Iris pigment epithelial cell (primary cell): ENCODE measurements at places on chromosomes 5 and 9.

DNA sequence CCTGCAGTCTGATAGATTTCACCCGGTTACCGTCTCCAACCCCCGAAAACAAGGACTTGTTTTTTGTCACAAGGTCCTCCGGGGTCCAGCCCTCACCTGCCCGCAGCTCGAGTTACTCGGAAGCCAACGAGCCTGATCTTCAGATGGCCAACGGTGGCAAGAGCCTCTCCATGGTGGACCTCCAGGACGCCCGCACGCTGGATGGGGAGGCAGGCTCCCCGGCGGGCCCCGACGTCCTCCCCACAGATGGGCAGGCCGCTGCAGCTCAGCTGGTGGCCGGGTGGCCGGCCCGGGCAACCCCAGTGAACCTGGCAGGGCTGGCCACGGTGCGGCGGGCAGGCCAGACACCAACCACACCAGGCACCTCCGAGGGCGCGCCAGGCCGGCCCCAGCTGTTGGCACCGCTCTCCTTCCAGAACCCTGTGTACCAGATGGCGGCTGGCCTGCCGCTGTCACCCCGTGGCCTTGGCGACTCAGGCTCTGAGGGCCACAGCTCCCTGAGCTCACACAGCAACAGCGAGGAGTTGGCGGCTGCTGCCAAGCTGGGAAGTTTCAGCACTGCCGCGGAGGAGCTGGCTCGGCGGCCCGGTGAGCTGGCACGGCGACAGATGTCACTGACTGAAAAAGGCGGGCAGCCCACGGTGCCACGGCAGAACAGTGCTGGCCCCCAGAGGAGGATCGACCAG, 121.3 kb downstream of the DAB2IP start:
- no peak for DNase-seq

DNA sequence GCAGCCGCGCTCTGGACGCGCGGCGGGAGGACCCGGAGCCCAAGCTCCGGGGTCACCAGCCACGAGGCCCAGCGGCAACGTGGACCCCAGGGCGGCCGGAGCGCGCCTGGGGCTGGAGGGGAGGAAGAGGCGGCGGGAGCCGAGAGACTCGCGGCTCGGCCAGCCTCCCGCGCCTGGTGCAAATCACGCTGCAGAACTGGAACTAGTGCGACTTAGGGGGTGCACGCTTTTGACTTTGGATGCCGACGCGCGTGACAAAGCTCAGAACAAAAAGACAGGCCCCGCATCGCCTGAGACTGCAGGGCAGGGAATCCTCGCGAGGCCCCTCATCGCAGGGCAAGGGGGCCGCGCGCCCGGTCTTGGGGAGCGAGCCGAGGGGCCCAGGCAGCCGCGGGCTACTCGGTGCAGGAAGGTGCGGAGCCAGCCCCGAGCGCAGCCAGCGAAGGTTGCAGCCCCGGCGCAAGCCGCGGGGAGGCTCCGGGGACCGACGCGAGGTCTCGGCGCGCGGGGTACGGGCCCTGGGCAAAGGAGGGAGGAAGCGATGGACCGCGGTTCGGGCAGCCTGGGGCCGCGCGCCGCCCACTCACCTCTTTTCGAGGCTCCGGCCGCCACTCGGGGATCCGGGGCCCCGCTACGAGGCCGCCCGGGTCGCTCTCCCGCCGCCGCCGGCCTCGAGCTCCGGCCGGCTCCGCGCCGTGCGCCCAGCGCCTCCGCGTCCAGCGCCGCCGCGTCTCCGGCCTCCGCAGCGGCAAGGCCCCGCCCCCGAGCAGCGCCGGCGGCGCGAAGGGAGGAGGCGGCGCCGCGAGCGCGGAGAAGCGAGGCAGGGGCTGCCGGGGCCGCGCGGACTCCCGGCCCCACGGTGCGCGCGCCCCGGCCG, at the start of gene GOLM1:
Gene GOLM1 (minus strand): TSS at position 735 of the 877 bp plus-strand sequence. CDS start 20,238 bp downstream, outside the sequence.
- peak; percentile 69 for DNase-seq

- DNase-seq = no peak
These were observed 262.8 kb downstream of the NR3C1 start for GRCh38 chr5:143140492-143141203.

- no peak for DNase-seq
These were observed 373.5 kb downstream of the KIAA0825 start for GRCh38 chr5:94244921-94245320.

DNA sequence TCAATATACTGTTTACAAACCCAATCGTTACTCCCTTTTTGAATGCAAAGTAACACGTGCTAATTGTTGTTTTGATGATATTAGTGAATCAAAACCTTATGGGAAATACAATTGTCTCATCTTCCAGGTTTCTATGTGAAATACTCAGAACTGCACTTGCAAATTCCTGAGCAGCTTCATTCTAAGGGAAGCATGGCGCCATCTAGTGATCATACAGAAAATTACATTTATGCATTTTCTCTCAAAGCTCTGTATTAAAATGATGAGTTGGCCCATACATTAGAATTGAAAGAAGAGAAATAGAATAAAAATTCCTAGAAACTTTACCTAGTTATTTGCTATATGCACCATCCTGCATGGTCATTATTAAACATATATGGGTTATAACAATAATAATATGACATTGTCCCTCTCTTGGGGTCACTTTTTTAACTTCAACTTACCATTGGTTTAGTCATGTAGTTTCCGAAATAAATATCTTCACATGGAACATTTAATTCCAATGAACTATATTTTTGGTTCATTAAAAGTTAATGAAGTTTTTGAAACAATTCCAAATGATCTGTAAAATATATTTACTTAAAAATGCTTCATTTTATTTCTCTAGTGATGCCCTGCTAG, 220.0 kb downstream of the PDE4D start:
- DNase-seq = peak; percentile 68

GRCh38 chr5:125584140-125584520, 837.7 kb upstream of the ZNF608 start:
- DNase-seq = no peak

DNA sequence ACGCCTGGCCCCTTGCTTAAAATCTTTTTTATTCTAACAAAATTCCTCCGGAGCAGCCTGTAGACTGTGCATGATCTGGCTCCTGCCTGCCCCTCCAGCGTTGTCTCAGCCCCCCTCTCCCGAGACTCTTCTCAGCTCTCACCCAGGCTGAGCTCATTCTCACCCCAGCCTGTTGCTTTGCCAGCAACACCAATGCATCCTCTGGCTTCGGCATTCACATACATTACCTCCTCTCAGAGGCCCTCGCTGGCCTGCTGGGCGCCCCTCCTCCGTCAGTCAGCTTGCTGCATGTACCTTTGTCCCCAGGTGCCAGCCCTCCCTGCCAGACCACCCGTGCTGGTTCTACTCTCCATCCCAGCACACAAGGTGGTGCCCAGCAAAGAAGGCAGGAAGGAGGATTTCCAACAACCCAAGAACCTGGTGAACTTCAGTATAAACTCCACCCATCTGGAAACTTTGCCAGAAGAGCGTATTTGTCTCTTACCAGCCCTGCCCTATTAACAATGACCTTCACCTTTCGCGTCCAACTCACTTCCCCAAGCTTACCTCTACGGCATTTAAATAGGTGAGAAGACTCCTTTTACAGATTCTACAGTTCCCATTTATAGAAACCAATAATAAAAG, 35.0 kb downstream of the MYO10 start:
- DNase-seq = no peak

DNA sequence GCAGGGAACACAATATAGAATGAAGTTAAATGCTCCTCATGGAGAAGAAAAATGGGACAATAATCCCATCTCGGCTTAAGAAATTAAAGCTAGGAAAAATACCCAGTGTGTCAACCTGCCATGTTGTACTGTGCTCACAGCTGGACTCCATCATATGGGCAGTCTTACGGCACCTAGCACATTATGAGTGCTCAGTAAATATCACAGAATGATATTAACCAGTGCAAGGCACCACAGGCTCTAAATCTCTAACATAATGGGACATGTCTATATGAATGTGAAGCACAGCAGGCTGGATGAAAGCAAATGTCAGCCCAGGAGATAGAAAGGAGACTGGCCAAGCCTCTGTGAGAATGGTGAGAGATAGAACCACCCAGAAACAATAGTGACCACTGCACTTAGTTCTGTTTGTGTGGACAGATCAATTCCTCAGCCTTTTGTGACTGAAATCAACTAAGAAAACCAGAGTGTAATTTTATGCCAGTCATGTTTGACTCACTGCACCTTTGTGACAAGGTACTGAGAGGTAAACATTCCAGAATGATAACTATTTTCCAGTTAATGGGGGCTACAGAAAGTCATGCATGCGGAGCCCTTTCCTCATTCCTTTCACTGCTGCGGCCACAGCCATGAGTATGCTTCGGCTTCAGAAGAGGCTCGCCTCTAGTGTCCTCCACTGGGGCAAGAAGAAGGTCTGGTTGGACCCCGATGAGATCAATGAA, 140.4 kb upstream of the CDH6 start:
- DNase-seq = no peak

DNA sequence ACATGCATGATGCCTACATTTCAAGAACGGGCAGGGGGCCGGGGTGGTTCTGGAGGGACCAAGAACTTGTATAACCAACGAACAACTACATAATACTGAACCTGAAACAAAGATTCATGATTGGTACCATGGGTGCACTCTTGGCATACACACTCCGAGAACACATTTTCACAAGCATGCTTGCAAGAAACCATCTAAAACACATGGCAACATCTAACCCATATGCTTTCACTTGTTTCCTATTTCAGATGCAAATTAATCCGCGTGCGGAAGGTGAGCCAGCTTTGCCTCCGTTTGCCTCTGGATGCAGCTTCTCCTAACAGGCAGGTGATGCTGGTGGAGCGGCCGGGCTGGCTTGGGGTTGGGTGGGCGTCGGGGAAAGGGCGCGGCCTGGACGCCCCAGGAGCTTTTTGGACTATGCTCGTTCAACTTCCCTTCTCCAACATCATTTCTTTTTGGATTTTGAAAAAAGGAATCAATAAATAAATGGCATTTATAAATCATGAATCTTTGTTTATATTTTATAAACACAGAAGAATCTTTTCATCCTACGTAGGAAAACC, 12.5 kb upstream of the SEC16A start:
- no peak for DNase-seq

- peak; percentile 91 for DNase-seq
These were observed 115.7 kb downstream of the SUSD1 start for GRCh38 chr9:112059145-112059965.

DNA sequence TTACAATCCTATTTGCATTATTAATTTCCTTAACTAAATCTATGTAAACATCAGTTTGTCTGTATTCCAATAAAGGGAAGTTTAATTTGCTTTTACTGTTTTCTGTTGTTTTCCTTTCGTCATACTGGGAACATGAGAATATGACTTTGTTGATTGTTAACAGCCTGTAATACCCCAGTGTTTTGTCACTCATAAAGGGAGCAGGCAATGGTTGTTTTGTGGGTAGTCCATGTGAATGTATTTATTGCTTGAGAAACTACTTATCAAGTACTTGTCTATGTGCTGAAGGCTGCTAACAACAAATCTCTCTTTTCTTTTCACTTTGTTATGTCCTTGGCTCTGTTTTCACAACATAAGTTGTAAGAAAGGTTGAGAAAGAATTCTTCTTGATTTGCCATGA, 1070.2 kb upstream of the ACO1 start:
- DNase-seq = no peak

GRCh38 chr9:1216532-1216931, 166.4 kb downstream of the DMRT2 start:
- DNase-seq = no peak

- peak; percentile 49 for DNase-seq
These were observed 107.5 kb downstream of the PBX3 start for GRCh38 chr9:125854553-125855275.

DNA sequence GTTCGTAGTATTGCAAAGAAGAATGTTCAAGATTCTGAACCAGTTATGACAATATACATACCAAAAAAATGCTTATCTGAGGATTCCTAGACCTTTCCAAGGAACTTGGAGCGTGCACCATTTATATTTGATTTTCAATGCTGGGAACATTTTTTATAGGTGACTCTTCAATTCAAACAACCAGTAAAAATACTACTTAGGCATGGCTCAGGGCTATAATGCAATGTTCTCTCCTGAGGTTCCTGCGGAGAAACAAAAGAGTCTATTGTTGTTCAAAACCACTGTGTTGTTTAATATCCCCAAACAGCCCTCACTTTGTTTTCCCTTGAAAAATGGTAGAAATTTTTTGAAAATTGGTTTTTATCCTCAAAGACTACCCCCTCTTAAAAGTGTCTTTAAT, 335.7 kb upstream of the IZUMO3 start:
- no peak for DNase-seq

DNA sequence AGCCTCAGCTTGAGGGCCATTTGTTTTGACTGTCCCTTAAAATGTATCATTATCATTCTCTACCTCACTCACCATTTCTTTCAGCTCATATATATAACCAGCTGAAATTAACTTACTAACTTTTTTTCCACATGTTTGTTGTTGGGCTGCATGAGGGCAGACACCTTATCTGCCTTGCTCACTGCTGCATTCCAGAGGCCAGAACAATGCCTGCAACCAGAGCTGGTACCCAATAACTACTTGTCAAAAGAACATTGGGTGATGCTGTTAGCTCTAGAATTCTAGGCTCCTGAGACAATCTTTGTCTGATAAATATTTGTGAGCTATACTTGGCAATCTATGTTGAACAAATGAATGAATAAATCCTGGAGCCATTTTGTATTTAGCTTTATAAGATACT, 68.3 kb downstream of the HTR4 start:
- no peak for DNase-seq

- peak; percentile 84 for DNase-seq
These were observed 67.1 kb downstream of the ALDH7A1 start for GRCh38 chr5:126527892-126528291.

DNA sequence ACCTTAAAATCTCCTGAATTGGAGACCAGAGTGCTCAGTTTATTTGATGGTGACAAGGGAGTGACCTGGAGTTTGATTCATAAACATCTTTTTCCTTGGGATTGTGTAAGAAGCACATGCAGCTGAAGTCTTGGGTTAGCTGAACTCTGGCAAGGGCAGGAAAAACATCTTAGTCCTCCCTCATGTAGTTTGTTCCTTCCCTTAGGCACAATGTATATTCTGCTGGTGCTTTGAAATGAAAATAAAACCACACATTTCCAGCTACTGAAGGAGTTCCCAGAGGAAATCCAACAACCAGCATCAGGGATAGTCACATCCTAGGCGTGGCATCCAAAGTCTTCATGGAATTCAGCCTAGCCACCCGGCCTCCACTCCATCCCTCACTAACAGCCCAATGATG, 95.2 kb upstream of the PAPPA start:
- DNase-seq = peak; percentile 44

GRCh38 chr9:137365056-137365455, 57.9 kb downstream of the EXD3 start:
- DNase-seq = no peak
